Left forelimb (tissue), 1 donor: ENCODE measurements at places on chromosomes 12 and 14.

DNA sequence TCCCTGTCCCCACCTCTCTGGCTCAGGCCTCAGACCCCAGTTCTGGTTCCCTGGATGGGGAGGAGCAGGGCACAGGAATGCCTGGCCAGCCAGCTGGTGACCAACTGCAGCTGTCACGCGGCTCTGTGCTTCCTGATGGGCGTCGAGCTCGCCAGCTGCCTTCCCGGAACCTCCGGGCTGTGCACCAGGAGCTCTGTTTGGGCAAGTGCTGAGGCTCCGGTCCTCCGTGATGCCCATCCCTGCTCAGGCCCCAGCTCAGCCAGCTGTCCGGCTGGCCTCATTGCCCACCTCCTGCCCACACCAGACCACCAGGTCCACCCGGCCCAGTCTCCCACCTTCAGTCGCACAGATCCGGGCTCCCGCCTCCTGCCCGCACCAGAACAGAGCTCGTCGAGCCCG, 4.8 kb downstream of the IFFO1 start:
- no peak for DNase-seq

DNA sequence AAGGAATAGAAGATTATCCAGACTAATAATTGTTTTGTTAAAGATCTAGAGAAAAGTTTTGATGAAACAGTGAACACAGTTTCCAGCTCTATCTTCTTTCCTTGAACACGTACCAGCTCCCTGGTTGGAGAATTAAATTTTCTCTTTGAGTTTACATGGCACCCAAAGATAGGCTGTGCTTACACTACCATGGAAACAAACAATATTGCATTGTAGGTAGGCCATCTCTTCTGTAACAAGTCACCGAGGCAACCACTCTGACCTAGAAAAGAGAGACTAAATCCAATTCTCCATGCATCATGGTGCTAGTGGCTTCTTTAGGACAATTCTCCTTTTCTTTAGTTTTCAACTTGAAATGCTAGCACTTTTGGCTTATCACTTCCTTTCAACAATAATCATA, 9.9 kb downstream of the BMAL2 start:
- no peak for DNase-seq

DNA sequence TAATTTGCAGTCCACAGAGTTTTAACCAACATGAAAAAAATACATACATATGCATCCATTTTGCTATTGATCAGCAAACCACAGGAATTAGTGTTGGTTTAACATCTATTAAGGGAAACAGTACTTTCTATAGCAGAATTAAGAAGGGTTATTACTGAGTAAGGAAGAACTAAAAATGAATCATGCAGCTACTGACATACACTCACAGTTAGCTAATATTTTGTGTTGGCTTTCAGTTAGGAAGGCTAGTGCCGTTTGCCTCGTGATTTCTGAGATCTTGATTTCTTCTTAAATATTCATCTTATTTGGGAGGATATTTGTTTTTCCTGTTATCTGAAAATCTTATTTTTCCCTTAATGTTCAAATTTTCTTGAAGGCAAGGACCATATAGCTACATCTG, 423.4 kb downstream of the NOVA1 start:
- DNase-seq = no peak

- no peak for DNase-seq
Observed at GRCh38 chr14:54206516-54206915, 190.3 kb upstream of the CDKN3 start.

DNA sequence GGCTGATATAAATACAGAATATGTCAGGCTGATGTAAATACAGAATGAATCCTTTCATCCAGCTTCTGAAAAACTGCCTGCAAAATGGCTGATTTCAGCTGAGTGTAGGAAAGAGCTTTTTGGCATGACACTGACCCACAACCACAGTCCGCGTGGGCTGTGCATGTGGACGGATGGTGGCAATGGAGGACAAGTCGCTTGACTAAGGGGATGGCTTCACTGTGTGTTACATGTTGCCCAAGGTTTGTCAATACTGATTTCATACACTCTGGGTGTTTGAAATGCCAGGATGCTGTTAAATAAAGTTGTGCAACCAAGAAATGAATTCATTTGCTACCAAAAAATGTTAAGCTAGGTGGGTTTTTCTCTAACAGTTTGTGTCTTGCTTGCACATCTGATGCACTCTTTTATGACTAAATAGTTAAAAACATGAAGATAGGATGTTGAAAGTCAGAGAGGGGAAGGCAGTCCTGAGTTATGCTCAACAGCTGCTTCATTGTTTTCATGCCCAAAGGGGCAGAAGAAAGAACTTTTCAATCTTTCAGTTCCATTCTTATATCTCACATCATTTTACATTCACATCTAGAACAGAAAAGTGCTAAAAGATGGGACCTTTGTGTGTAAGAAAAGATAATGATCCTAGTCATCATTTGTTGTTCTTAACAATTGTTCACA, 36.5 kb upstream of the OVCH1 start:
- DNase-seq = no peak

- peak; percentile 9 for DNase-seq
Observed at GRCh38 chr14:68885226-68886108, 92.6 kb upstream of the ZFP36L1 start.

- DNase-seq = no peak
Observed at GRCh38 chr14:50232276-50232642, 881 bp upstream of the SOS2 start.

DNA sequence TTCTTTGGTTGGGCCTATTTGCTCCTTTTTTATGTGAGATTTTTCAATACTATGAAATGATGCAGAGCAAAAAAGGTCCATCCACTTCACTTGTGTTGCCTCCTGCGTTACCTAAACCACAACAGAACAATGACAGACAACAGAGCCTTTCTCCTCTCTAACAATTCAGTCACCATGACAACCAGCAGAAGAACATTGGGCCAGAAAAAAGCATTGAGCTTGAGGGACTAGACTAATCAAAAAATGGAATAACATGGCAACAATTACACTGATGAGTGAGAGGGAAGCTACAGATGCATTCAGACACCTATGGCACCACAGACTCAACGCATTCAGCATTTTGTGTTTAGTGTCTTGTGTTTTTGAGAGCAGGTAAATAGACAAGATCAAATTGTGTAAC, 44.6 kb upstream of the PTCSC3 start:
- DNase-seq = no peak

DNA sequence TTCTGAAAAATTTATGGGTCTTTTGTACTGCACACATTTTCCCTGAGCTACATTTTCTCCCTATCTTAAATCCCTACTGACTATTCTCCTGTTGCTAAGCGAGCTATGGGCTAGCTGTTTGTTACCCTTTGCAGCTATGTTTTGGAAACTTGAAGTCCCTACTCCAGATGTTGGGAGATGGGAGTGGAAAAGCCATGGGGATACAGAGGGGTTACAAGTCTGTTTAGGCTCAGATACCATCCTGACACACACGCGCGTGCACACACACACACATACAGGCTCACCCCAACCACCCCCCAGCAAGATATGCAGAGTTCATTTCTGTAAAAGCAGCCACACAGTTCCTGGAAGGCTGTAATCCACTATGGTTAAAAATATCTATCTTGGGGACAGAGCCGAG, 15.8 kb downstream of the ATP5MC2 start:
- no peak for DNase-seq

GRCh38 chr14:49959822-49960408, 67.0 kb downstream of the ARF6 start:
- DNase-seq = no peak

- no peak for DNase-seq
Observed at GRCh38 chr12:67617629-67618028, 30.9 kb upstream of the DYRK2 start.

GRCh38 chr12:12505544-12506495, 56.8 kb downstream of the DUSP16 start:
- no peak for DNase-seq

DNA sequence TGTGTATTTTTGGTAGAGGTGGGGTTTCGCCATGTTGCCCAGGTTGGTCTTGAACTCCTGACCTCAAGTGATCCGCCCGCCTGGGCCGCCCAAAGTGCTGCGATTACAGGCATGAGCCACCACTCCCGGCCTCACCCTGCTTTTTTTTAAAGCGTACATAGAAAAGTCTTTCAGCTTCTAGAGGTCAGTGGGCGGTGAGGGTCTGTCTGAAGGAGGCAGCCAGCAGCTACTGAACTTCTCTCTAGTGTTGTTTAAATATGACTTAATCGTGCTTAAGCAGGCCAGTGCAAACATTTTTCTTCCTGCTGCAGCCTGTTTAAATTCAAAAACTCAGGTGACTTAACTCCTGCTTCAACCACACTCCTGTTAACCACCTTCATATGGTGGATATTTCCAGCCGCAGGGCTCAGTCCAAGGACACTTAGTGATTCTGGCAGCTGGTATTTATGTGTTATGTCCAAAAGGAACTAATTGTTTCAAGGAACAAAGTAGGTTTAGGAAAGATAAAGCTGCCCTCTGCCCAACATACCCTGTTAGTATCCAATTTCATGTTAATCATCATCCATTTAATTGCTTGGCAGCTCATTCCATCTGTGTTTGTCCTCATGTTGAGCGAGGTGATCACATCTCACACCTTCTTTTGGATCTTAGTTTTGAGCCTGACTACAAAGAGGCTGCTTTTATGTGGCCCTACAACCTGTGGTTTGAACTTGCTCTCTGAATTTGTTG, 2.0 kb downstream of the PRKAB1 start:
- DNase-seq = no peak

GRCh38 chr14:75070383-75070782, 942 bp downstream of the ZC2HC1C start:
- no peak for DNase-seq

DNA sequence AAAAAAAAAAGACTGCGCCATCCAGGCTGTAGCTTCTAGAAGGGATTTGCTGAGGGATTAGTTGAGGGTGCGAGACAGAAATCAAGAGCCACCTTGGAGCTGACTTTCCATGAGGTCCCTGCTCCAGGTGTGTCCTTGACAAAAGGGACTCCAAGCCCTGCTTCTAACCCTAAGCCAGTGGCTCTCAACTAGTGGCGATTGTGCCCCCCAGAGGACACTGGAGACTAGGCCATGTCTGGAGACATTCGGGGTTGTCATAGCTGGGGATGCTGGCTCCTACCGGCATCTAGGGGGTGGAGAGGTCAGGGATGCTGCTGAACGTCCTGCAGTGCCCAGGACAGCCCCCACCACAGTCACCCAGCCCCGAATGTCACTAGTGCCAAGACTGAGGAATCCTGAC, 40.6 kb downstream of the SPRING1 start:
- DNase-seq = no peak

DNA sequence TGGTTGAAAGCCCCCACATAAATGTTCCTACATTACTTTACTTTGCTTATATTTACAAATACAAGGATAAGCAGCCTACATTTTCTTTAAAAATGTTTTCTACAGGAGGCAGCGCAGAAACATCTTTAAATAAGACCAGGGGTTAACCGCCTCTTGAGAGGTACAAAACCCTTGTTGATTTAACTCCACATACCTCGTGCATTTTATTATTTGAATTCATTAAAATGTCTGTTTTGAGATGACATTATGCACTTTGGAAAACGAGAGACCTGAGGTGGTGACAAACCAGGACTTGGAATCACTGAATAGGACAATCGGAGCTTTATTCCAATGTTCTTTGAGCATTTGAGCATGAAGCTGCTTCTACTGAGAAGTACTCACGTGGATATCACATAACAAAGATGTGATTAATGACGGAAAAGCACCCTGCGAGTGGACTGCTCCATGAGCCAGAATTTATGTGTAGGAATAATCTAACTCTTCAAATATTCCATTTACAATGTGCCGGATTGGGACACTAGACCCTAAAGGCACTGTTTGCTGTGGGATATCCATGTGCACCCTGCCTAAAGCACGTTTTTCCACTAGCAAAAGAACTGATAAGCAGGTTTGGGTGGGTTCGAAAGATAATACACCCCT, 746 bp upstream of the DUSP16 start:
- no peak for DNase-seq

GRCh38 chr14:89214221-89214965, 202.6 kb downstream of the FOXN3 start:
- peak; percentile 53 for DNase-seq

- no peak for DNase-seq
Observed at GRCh38 chr12:5497329-5498053, 65.6 kb downstream of the NTF3 start.

DNA sequence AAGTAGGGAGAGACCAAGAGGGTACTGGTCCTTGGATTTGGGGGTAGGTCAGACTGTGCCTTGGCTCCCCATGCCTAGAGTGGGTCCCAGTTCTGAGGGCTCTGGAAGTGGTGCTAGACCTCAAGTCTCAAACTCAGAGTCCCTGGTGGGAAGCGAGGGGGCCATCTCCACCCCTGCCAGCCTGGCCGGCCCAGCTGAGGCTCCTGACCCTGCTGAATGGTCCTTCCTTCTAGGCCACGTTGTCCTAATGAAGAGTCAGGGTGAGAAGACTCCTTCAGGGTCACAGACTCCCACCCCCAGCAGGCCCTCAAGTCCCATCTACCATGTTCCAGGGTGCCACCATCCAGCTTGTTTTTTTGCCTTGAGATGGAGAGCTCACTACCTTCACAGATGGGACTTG, 12.9 kb downstream of the SERPINA6 start:
- no peak for DNase-seq

GRCh38 chr12:121651320-121651719, 18.1 kb downstream of the MORN3 start:
- DNase-seq = no peak

GRCh38 chr14:103121121-103121845, 2.0 kb upstream of the TNFAIP2 start:
- DNase-seq = no peak

DNA sequence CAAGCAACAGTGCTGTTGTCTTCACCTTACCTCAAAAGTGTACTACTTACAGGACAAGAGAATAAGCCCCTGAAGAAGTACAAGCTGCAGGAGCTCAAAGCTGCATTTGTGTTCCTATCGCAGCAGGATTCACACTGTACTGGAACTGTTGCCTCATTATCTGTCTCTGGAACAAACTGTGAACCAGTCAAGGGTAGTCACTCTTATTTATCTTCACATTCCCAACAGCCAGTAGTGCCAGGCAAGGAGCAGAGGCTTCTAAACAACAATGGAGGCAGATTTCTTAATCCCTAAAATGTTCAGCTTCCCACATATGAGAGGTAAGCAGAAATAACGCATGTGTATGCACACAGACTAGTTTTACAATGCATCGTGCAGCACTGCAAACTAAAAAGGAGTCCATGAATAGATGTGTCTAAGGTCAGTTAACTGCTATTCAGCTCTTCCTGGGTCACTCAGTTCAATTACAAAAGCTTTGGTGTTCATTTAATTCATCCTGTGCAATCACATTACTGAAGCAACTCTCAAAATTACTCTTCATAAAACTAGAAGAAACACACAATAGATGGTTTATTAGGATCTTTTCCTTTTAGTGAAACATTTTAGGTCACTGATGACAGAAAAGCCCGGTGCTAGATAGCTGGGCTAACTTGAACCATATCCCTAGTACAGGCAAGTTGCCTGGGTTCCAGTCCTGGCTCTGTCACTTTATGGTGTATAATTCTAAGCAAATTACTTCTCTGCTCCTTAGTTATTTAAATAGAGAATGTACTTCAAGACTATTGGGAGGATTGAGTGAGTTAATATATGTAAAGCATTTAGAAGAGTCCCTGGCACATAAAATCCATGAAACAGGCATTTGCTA, 2.7 kb downstream of the APPL2 start:
- no peak for DNase-seq

- DNase-seq = no peak
Observed at GRCh38 chr14:54322701-54323337, 74.0 kb upstream of the CDKN3 start.
